Inflammatory macrophage (primary cell): ENCODE measurements at places on chromosomes 4 and X.

GRCh38 chr4:158259955-158260575, 49.8 kb downstream of the TMEM144 start:
- DNase-seq: no peak

GRCh38 chr4:85368932-85369331, 106.0 kb upstream of the ARHGAP24 start:
- peak; percentile 47 for DNase-seq

DNA sequence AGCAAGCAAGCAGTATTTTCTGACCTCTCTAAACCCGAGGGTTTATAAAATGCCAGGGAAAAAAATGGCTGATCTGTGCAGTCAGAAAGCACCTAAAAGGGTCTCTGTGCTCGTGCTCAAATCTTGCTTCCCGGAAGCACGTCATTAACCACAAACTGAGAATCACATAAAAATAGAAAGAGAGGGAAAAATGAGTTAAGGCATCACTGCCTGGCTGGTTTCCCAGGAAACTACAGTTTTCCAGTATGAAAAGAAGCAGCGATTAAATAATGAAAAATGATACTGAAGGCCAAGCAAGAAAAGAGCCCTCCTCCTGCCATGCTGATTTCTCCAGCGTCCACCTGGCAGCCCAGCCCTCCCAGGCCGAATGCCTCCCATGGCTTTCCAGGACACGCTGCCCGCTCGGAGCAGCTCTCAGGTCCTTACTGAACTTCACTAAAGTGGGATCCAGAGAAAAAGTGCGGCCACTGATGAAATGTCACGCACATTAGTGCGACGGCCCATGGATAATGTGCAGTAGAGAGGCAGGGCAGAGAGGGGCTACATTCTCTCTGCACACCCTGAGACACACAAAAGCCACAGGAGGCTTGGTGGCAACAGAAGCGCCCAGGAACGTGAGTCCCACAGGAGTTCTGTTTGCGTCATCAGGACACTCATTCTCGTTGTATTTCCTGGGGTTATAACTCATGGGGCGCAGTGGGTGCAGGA, 80.4 kb downstream of the WFS1 start:
- no peak for DNase-seq

GRCh38 chr4:91984466-91984865, 319.3 kb upstream of the GRID2 start:
- DNase-seq: no peak

- no peak for DNase-seq
Observed at GRCh38 chr4:107618656-107619055, 101.4 kb downstream of the PAPSS1 start.

DNA sequence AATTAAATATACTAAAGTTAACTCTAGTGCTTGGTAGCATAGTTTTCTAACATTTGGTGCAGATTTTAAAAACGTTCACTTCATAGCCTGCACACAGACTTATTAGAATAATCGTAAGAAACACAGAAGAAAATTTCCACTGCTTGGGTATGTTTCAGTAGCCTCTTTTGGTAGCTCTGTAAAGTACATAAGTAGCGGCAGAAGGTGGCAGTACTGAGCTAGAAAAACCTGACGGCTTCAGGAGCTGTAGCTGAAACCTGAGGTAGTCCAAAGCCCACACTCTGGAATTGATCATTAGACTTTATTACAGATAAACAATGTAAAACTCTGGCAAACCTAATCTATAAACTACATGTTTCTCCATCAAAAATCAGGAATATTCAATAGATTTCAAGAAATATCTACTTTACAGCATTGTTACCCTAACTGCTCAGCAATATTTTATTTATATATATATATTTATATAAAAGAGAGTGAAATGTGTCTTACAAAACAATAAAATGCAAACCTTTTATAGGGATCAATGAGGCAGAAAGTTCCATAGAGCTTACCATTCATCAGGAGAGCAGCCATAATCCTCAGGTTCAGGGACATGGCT, 88.2 kb downstream of the ATP8A1 start:
- peak; percentile 62 for DNase-seq

DNA sequence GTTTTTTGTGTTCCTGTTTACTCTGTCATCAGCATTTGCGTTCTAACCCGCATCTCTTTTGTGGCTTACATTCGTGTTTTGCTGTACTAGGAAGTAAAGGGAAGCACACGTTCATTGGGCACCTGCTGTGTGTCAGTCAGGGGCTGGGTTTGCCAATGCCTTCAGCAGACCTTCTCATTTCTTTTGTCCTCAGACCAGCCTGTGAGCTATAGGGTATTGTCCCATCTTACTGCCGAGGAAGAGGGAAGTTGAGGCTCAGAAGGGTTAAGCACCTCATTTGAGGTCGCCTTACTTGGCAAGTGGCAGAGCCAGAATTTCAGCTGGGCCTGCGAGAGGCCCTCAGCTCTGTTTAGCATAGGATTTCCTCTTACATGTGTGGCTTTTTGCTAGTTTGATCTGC, 8.7 kb downstream of the TBC1D14 start:
- peak; percentile 42 for DNase-seq

GRCh38 chr4:10690185-10690907, 5.8 kb upstream of the CLNK start:
- DNase-seq: peak; percentile 24

DNA sequence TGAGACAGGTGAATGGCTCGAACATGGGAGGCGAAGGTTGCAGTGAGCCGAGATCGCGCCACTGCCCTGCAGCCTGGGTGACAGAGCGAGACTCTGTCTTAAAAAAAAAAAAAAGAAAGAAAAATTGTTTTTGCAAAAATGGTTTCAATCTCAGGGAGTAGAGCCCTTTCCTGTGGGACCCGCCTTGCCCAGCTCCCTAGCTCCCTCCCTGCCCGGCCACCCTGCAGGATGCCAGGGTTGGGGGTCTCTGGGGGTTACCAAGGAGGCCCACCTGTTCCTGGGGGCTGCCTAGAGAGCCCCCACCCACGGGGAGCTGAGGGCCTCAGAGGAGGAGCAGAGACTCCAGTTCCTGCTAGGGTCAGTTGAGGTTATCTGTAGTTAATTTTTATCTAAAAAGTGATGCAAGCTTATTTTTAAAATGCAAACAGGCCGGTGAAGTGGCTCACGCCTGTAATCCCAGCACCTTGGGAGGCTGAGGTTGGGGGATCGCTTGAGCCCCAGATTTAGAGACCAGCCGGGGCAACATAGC, 18.7 kb upstream of the PLCXD1 start:
- no peak for DNase-seq

DNA sequence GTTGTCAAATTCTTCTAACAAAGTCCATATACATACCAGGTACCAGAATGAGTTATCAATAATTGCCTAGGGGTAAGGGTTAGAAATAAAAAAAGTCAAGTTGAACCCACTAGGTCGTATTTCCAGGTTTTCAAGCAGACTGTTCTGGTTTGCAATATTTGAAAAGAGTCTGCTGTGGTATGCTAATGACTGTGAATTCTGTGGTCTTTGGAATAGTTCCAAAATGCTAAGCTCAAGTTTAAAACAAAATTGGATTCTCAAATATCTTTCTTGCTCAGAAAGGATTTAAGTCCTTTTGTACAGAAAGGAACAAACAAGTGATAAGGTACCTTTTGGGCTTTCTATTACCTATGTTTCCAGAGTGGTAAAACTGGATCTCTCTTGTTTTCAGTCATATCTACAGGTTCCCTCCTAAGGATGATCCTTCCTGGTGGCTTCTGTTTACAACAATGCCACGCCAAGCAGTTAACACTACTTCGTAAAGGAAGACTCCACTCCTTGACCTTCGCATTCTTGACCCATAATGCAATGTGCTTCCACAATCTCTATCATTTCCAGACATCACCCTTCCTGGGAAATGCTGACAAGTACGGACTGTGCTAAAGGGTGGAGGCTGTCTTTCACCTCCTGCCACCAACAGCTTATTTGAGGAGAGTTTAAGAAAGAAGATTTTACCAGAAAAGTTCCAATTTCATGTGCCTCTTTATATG, 531.7 kb upstream of the FTHL17 start:
- DNase-seq: no peak
